Heart left ventricle (tissue), 16 donors: ENCODE measurements at places on chromosomes 16 and 17. TPM values are rescaled to one million over a fixed set of nuclear protein-coding genes. Genes with fewer than 3 reads are reported as not detected.
A peak's percentile ranks its signal among the peaks of the same experiment; 100 is the strongest.

DNA sequence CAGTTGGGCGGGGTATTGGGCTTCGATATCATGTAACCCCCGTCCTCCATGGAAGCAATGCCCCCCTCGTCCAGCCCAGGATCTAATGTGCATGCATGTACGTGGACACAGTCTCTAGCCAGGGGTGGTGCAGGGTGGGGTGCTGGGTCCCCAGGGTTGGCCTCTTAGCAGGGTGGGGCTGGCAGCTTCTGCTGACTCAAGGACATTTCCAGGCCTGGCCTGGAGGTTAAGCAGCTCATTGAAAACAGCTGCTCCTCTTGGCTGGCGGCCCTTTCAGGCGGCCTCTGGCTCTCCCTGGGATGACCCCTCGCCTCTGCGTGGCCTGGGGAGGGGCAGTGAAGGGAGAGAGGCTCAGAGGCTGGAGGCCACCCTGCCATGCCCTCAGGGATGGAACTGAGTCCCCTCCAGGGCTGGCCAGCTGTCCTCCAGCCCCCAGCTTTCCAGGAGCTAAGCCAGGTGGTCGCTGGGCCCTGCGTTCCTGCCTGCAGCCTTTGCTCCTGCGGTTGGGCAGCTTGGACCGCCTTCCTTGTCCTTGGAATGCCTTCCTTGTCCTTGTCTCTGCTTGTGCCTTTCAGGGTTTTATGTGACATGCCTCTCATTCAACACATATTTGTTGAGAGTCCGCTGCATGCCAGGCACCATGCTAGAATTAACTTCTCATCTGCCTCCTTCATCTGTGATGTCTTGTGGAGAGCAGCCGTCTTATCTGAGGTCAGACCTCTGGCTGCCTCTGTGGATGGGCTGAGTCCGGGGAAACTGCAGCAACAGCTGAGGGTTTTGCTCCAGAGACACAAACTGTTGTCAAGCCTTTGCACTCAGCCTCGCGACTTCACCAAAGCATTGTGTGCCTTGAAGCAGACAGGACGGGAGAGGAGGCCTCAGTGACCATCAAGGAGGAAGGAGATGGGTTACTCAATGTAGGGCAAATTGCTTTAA, 26.6 kb downstream of the MRC2 start:
- DNase-seq: peak; percentile 80
- peaks cover 43% of the 10 kb centered on the region for H3K4me1 ChIP-seq
- H3K27ac ChIP-seq: peak overlapping the region; percentile 43
- no peaks in the 10 kb centered on the region for H3K36me3 ChIP-seq
- H3K4me3 ChIP-seq: no peak overlapping the region

The CCDC92B gene
- 0.21 TPM for total RNA-seq

The RGS9 gene
- 1.4 TPM for total RNA-seq

The GLIS2 gene
- 23.4 TPM for total RNA-seq

GRCh38 chr17:15464231-15464985, 3.0 kb downstream of the CDRT4 start:
- no peaks in the 10 kb centered on the region for H3K27me3 ChIP-seq
- no peak for DNase-seq
- H3K36me3 ChIP-seq: no peaks in the 10 kb centered on the region
- H3K4me3 ChIP-seq: no peak overlapping the region
- H3K4me1 ChIP-seq: peaks cover 8% of the 10 kb centered on the region
- no peak overlapping the region for H3K27ac ChIP-seq

- no peak overlapping the region for H3K27ac ChIP-seq
- H3K4me3 ChIP-seq: no peak overlapping the region
- H3K4me1 ChIP-seq: no peaks in the 10 kb centered on the region
- peaks cover 7% of the 10 kb centered on the region for H3K27me3 ChIP-seq
- DNase-seq: no peak
- H3K36me3 ChIP-seq: no peaks in the 10 kb centered on the region
Observed at GRCh38 chr17:2551493-2551892, 39.8 kb upstream of the METTL16 start.

- no peak overlapping the region for H3K27ac ChIP-seq
- DNase-seq: no peak
- no peaks in the 10 kb centered on the region for H3K4me1 ChIP-seq
- H3K27me3 ChIP-seq: no peaks in the 10 kb centered on the region
Observed at GRCh38 chr17:16929757-16930520, 42.0 kb downstream of the TNFRSF13B start.

DNA sequence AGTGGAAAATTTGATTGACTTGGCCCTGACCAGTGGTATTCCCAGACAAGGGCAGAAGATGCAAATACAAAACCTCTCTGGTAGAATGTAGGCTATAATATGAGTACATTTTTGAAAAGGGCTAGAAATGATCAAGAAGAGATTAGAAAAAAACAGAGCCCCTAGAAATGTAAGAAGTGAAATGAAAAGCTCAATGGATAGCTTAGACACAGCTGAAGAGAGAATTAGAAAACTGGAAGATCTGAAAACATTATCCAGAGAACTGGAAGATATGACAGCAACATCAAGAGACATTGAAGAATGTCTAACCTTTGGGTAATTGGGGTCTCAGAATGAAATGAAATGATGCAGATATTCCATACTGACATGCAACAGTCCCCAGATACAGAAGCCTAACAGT, 105.2 kb upstream of the ZNF750 start:
- no peaks in the 10 kb centered on the region for H3K27me3 ChIP-seq
- no peaks in the 10 kb centered on the region for H3K4me1 ChIP-seq
- no peak for DNase-seq
- H3K27ac ChIP-seq: no peak overlapping the region

DNA sequence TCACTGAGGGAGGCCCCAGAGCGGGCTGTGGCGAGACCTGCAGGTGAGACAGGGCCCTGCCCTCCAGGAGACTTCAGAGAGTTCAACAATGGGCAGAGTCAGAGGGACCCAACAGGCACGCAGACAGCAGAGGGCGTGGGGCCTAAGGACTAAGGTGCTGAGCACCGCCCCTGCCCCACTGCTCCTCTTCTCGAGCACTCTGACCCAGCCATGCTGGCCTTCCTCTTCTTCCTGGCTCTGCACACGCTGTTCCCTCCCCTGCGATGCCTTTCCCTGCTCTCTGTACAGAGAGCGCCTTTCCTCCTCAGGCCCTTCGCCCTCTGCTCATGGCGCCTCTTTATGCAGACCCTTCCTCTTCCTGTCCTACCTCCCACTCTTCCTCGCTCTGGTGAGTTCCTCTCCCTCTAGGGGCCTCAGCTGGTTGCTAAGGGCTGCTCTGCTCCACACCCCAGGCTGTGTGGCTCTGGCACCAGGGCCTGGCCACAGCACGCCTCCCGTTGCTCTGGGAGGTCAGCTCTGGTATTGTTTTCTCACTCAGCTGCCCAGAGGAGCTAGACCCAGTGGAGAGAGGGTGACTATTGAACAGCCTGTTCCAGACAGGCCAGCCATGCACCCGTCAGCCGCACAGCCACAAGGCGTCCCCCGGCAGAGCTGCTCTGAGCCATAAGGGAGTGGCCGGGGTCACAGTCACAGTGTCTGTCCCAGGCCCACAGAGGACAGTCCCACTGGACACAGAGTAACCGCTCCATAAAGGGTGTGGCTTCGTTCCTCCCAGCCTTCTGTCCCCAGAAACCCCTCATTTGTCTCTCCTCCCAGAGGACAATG, 13.6 kb upstream of the RASD1 start:
- peaks cover 14% of the 10 kb centered on the region for H3K4me1 ChIP-seq
- no peaks in the 10 kb centered on the region for H3K27me3 ChIP-seq
- DNase-seq: no peak

The CRYM gene
- total RNA-seq: 129 TPM

The ENPP7 gene
- total RNA-seq: not detected

- no peak overlapping the region for H3K4me3 ChIP-seq
- peaks cover 28% of the 10 kb centered on the region for H3K36me3 ChIP-seq
- H3K4me1 ChIP-seq: peaks cover 8% of the 10 kb centered on the region
- H3K27ac ChIP-seq: no peak overlapping the region
- no peak for DNase-seq
- H3K27me3 ChIP-seq: no peaks in the 10 kb centered on the region
Observed at GRCh38 chr16:88894681-88895300, 28.3 kb upstream of the PABPN1L start.

DNA sequence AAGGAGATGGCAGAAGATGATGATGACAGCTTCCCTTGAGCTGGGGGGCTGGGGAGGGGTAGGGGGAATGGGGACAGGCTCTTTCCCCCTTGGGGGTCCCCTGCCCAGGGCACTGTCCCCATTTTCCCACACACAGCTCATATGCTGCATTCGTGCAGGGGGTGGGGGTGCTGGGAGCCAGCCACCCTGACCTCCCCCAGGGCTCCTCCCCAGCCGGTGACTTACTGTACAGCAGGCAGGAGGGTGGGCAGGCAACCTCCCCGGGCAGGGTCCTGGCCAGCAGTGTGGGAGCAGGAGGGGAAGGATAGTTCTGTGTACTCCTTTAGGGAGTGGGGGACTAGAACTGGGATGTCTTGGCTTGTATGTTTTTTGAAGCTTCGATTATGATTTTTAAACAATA, 16.9 kb downstream of the PSMD3 start:
- no peaks in the 10 kb centered on the region for H3K27me3 ChIP-seq
- no peak overlapping the region for H3K27ac ChIP-seq
- H3K4me1 ChIP-seq: no peaks in the 10 kb centered on the region
- peaks cover 61% of the 10 kb centered on the region for H3K36me3 ChIP-seq

DNA sequence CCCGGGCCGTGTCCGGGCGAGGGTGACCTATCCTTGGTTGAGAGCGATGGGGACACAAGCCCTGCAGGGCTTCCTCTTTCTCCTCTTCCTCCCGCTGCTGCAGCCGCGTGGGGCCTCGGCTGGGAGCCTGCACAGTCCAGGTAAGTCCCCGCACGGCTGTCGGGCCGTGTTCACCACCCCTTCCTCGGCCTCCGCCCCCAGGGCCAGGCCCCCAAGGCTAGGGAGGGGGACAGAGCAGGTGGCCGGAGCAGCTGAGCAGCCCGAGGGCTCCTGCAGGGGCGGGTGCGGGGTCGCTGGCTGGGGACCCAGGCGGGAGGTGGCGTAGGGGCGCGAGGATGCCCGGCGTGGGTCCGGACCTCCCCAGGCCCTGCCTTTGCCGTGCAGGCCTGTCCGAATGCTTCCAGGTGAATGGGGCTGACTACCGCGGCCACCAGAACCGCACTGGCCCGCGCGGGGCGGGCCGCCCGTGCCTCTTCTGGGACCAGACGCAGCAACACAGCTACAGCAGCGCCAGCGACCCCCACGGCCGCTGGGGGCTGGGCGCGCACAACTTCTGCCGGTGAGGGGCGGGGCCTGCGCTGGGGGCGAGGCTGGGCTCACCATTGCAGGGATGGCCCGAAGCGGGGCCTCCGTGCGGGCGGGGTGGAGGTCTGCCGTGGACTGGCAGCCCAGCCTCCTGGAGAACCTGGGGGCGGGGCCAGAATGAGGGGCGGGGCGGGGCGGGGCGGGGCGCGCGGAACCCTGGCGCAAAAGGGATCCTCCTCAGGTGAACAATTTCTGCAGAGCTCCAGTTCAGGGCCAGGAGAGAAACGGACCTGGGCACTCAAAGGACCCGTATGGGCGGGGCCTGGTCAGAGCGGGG, 631 bp downstream of the KREMEN2 start:
- H3K36me3 ChIP-seq: no peaks in the 10 kb centered on the region
- peak overlapping the region; percentile 35 for H3K4me3 ChIP-seq
- no peak overlapping the region for H3K27ac ChIP-seq
- DNase-seq: no peak

DNA sequence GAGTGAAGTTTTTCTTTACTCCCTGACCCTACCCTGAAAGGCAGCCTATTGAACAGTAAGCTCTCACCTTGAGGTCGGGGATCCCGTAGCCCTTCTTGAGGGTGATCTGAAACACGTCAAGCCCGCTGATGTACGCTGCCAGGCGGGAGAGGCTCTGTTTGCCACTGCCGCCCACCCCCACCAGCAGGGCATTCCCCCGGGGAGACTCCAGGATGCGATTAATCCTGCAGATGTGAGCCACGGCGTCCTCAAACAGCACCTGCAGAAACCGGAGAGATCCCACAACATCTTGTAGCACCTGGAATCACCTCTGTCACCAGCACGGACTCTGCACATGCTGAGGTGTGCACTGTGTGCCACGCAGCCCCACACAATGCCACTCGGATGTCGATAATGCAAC, 96.8 kb downstream of the PGS1 start:
- no peak overlapping the region for H3K27ac ChIP-seq
- peaks cover 4% of the 10 kb centered on the region for H3K27me3 ChIP-seq
- H3K36me3 ChIP-seq: no peaks in the 10 kb centered on the region
- DNase-seq: no peak
- no peak overlapping the region for H3K4me3 ChIP-seq
- H3K4me1 ChIP-seq: no peaks in the 10 kb centered on the region

The MT1E gene
- total RNA-seq: 95.6 TPM

GRCh38 chr16:56870276-56870888, 5.4 kb downstream of the SLC12A3 start:
- DNase-seq: no peak
- H3K27ac ChIP-seq: no peak overlapping the region
- H3K4me3 ChIP-seq: no peak overlapping the region

DNA sequence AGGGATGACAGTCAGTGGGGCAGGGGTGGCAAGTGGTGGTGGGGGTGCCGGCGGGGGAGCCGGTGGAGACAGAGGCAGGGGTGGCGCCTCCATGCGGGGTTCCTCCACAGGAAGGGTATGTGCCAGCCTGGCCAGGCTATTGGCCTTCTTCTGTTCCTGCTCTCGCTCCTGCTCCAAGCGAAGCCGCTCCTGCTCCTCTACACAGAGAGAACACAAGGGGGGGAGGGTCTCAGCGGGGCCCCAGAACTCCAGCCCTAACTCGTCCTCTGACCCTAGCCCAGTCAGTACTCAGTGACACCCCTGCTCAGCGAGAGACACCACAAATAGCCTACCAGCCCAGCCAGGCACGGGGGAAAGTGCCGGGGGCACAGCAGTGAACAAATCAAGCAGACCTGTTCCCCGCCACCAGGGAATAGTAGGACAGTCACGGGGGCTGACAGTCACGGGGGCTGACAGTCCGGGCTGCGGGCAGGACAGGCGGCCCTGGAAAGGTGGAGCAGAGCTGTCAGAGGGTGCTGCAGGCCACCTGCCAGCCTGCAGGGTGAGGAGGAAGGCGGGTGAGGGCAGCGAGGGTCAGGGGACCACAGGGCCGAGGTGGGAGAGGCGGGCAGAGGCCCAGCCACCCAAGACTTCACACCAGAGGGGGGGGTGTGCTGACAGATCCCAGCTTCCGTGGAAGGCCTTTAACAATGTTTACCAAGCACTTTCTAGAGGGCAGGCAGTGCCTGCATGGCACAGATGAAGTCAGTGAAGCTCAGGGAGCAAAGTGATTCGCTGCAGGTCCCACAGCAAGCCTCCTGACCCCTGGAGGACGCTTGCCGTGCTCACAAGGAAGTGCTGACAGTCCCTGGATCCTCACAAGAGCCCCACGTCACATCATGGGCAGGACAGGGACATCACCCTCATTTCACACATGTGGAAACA, 5.3 kb downstream of the MNT start:
- peak; percentile 62 for DNase-seq
- peaks cover 65% of the 10 kb centered on the region for H3K4me1 ChIP-seq
- no peaks in the 10 kb centered on the region for H3K27me3 ChIP-seq
- H3K36me3 ChIP-seq: no peaks in the 10 kb centered on the region

The RAPGEFL1 gene
- 2.5 TPM for total RNA-seq
